T-cell (primary cell): ENCODE measurements at places on chromosomes 13 and 19.

DNA sequence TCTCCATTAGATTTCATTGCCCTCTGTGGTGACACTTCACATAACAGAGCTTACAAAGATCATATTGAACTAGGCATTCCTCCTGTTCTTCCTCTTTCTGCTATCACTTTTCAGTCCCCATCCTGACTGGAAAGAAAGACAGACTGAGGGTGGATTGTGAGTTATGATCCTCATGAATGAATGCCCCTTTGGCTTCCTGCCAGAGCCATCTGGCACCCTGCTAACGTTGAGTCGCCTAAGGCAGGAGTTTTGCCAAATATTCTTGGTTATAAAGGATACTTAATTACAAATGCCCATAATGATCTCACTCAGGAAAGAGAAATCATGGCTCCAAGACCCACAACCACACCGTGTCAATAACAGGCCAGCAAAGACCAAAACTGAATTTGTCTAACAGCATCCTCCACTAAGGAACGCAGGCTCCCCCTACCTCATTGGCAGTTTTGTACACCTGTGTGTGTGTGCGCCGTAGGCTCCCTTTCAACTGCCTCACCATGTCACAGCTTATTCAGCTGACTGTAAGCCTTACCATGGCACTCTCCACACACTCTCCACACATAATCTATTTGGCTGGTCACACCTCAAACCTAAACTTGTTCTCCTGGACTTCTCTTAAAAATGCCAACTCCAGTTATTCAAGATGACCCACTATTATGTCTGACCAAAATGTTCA lies 15.5 kb downstream of the ZNF211 start:
- H3K36me3 ChIP-seq: no peaks in the 10 kb centered on the region
- no peak for DNase-seq
- no peak overlapping the region for H3K4me3 ChIP-seq
- H3K27ac ChIP-seq: no peak overlapping the region
- peaks cover 2% of the 10 kb centered on the region for H3K4me1 ChIP-seq
- H3K27me3 ChIP-seq: peaks cover 2% of the 10 kb centered on the region

DNA sequence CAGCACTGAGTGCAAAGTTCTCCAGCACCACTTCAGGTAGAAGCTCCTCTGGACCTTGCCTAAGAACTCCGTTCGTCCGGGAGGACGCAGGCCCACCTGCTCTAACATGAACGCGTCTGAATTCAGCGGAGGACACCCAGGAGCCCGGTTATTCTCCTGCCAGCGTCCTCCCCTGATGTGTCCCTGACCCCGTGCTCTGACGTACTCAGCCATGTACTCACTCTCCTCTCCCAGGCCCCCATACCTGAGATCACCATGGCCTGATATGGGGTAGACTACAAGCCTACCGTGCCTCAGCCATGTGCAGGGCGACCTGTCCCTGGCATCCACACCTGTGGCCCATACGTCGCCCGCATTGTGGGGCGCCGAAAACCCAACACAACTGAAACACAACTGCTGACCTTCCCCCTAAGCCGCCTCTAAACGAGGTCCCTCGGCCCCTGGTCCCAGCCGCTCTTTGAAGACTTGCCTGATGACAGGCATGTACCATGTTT lies 744 bp upstream of the ZNF584 start:
- peak overlapping the region; percentile 79 for H3K27ac ChIP-seq
- H3K4me1 ChIP-seq: peaks cover 10% of the 10 kb centered on the region
- H3K36me3 ChIP-seq: no peaks in the 10 kb centered on the region
- no peak for DNase-seq

DNA sequence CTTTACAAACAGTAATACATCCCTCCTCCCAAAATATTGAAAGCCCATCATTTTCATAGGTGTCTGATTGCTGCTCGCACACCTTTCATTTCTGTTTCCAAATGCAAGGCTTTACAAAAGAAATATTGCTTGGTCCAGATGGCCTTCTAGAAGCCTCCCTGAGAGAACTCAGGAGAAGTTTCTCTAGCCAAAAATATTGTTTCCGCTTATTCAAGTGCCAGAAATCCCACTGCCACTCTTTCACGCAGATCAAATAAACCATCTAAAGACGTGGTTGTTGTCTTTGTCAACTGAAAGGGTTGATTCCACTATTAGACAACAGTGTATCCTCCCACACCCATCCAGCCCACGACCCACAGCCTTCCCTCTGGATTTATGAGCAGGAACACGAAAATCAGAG lies 96.2 kb downstream of the ZIC5 start:
- H3K4me1 ChIP-seq: no peaks in the 10 kb centered on the region
- H3K27ac ChIP-seq: no peak overlapping the region
- no peaks in the 10 kb centered on the region for H3K36me3 ChIP-seq
- H3K4me3 ChIP-seq: no peak overlapping the region

DNA sequence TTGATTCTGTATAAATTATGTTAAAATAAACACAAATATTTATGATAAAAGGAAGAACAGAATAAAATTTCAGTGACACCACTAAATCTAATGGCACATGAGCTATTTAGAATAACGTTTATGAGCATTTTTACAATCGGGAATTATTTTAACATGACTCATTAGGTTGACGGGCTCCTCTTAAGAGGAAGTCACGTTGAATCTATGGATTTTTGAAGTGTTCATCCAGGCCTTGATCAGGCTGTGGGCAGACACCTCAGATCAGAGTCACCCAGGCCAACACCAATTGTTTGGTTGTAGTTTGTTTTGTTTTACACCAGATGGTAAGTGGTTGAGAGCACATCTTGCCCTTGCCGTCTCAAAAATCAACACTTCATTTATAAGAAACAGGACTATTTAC lies 257.8 kb downstream of the FOXO1 start:
- H3K4me1 ChIP-seq: no peaks in the 10 kb centered on the region
- no peaks in the 10 kb centered on the region for H3K27me3 ChIP-seq
- H3K36me3 ChIP-seq: no peaks in the 10 kb centered on the region

GRCh38 chr19:42271045-42271419 lies 2.0 kb downstream of the CIC start:
- H3K27ac ChIP-seq: peak overlapping the region; percentile 98
- no peaks in the 10 kb centered on the region for H3K27me3 ChIP-seq
- peak overlapping the region; percentile 65 for H3K4me3 ChIP-seq
- peaks cover 19% of the 10 kb centered on the region for H3K36me3 ChIP-seq
- DNase-seq: no peak

- no peak overlapping the region for H3K27ac ChIP-seq
- no peaks in the 10 kb centered on the region for H3K27me3 ChIP-seq
- H3K4me3 ChIP-seq: no peak overlapping the region
- no peaks in the 10 kb centered on the region for H3K36me3 ChIP-seq
- no peaks in the 10 kb centered on the region for H3K4me1 ChIP-seq
Observed at GRCh38 chr13:66378894-66379293, 851.2 kb downstream of the PCDH9 start.

DNA sequence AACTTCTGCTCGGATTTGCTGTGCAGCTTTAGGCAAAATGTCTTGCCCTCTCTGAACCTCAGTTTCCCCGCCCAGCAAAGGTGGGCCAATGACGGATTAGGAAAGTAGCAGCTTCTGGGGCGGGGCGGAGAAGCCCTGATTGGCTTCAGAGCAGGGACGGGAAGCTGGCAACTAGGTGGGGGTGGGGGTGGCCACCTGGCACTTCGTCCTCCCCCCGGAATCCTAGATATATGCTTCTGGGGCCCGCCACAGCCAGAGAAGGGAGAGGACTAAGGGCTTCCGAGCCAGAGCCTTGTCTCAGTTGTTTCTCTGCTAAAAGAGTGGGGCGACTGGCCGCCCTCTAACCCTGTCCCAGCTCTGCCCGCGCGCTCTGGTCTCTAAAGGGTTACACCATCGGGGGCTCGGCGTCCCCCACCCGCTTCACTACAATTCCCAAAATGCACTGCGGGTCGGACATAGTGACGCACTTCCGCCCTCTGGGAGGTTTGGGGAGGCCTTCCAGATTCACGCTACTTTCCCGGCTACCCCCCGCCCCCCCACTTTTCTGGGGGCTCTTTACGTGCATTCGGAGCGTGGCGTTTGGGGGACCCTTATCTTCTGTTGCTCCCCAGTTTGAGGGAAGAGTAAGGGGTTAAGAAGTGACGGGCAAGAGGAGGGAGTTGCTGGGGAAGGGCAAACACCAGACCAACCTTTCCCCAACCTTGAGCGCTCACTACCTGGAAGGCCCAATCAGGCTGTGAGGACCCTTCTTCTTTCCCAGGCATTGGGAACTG lies 672 bp upstream of the IRF2BP1 start:
- peak overlapping the region; percentile 86 for H3K27ac ChIP-seq
- H3K27me3 ChIP-seq: no peaks in the 10 kb centered on the region
- peak overlapping the region; percentile 86 for H3K4me3 ChIP-seq
- H3K4me1 ChIP-seq: peaks cover 47% of the 10 kb centered on the region
- no peaks in the 10 kb centered on the region for H3K36me3 ChIP-seq
- peak; percentile 87 for DNase-seq
